SHP77 treated with DMSO at 0.1 percent for 48 hours (cell line): ENCODE measurements at places on chromosomes 4 and X.
A peak's percentile ranks its signal among the peaks of the same experiment; 100 is the strongest.

GRCh38 chrX:39248330-39248729 is 447.1 kb downstream of the MID1IP1 start:
- DNase-seq: no peak

DNA sequence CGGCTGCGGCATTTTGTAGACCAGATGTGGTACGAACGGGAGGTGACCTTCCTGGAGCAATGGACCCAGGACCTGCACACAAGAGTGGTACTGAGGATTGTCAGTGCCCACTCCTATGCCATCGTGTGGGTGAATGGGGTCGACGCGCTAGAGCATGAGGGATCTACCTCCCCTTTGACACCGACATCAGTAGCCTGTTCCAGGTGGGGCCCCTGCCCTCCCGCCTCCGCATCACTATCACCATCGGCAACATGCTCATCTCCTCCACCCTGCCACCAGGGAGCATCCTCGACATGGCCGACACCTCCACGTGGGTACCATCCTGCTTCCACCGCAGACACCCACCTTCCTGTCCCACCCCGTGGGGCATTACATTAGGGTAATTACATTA is 46.2 kb downstream of the SMARCA5 start:
- no peak for DNase-seq

GRCh38 chr4:151675411-151675971 is 85.3 kb downstream of the GATB start:
- DNase-seq: no peak

- DNase-seq: no peak
Measured at GRCh38 chr4:37795581-37796195, 30.8 kb upstream of the PGM2 start.

- DNase-seq: no peak
Measured at GRCh38 chr4:169315530-169316343, 45.0 kb upstream of the SH3RF1 start.

DNA sequence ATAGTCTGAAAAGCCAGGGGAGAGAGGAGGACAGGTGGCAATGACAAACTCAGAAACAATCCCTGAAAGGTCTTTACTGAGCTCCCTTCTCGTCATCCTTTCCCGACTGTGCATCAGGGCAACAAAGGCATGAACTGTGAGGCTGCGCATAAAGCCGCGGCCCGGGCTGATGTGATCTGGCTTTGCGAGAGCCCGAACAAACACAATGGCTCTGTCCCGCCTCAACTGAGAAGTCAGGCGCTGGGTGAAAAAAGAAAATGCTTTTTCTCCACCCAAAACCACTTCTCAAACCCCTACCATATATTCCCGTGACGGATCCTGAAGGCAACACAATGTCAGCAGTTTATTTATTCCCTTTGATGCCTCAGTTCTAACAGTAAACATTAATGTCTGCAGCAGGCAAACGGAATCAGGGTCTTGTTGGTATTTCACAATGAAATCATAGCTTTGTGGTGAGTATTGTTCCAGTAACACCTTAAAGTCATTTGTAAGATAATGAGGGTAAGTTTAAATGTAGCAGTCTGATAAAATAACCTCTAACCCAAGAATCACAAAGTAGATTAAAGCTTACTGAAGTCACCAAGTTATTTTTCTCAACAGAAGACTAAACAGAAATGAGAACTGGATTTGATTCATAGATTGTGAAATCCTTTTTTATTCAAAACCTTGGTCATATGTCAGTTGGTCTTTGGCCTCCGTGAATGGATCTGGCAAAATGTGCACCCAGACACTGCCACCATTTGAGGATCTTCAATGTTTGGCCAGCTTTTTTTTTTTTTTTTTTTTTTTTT is 67.4 kb downstream of the APBB2 start:
- DNase-seq: no peak

GRCh38 chr4:13294961-13295605 is 189.1 kb downstream of the RAB28 start:
- no peak for DNase-seq

- DNase-seq: no peak
Measured at GRCh38 chr4:111952688-111953087, 192.6 kb upstream of the FAM241A start.

DNA sequence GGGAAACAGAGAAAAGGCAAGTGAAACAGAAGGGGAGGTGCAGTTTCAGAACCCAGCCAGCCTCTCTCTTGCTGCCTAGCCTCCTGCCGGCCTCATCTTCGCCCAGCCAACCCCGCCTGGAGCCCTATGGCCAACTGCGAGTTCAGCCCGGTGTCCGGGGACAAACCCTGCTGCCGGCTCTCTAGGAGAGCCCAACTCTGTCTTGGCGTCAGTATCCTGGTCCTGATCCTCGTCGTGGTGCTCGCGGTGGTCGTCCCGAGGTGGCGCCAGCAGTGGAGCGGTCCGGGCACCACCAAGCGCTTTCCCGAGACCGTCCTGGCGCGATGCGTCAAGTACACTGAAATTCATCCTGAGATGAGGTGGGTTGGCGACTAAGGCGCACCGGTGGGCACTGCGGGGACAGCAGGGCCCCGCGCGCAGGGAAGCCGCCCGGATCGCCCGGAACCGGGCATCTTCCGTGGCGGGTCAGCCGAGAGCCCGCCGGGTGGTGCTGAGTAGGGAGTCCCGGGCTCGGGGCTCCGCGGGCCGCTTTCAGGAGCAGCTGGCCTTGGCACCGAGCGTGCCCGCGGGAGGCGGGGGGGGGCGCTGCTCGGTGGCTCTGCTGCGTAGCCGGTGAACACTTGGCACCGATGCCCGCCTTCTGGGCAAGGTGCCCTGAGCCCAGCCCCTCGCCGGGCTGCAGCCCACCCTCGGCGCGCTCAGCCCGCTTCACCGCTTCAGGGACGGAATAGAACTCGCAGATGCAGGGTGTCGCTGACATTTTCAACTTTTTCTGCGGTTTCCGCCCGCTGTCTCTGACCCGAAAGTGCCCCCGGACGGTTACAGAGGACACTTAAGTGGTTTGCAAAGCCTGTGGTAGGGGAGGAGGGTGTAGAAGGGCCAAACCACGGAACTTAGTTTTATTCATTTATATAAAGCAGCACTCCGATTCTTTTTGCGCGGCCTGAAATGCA is at the start of gene CD38:
Gene CD38, plus strand, starts transcription at position 40 of the 953 bp plus-strand sequence. Its CDS starts 87 bp downstream, at position 127.
- no peak for DNase-seq

- no peak for DNase-seq
Measured at GRCh38 chr4:169102026-169102425, 92.0 kb upstream of the CBR4 start.

DNA sequence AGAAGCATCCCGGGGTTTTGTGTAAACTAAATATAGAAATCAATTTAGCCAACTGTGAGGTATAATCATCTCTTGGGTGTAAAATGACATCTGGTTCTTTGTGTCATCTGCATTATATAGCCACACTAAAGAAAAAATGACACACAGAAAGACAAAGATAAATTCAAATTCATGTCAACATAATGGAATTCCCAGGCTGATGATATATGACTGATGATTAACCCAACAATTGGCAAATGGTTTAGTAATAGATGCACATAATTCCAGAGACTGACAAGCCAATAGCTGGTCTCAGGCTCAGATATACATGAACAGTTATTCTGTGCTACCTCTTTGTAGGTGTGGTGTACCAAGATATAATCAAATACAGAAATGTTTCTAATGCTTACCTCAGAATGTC is 375.4 kb upstream of the PITX2 start:
- no peak for DNase-seq

DNA sequence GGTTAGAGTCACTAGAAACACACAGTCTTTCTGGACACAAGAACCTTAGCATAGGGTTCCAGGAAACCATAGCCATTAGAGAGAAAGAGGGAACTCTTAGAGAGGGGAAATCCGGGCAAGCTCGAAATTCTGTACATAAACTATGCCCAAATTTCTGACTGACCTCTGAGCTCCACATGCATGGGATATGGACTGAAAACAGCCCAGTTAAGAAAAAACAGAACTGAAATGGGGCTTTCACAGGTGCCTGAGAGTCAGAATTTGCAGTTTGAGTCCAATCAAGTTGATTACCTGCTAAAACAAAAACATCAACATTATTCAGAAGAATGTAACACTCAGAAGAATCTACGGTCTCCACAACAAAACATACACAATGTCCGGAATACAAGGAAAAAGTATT is 13.1 kb downstream of the DCHS2 start:
- DNase-seq: no peak

DNA sequence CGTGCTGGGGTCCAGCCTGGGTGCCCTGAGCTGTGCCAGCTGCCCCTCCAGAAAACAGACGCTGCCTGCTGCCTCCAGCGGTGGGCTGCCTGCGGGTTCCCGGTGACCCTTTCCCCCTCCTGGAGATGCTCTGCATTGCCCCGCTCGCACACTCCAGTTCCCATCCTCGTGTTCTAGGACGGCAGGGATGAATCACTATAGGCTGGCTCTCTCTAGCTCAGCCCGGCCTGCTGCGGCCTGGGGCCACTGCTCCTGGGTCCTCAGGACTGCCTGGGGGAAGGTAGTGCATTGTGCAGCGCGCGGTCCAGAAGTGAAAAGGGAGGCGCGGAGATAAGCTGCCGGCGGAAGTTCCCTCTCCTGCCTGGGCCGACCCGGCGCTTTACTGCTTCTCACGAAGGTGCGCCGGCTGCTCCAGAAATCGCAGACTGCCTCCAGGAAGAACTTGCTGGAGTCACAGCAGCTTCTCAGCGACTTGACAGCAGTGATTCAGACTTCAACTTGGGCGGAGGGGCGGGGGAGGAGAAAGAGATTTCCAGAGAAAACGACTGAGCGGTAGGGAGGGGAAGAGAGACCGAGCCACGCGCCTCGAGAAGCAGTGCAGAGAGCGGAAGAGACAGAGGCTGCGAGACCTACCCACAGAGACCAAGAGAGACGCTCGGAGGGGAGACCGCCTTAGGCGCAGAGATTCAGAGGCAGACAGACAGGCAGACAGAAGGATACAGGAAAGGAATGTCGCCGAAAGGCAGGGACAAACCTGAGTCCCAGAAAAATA is 6.7 kb upstream of the MSX1 start:
- no peak for DNase-seq

DNA sequence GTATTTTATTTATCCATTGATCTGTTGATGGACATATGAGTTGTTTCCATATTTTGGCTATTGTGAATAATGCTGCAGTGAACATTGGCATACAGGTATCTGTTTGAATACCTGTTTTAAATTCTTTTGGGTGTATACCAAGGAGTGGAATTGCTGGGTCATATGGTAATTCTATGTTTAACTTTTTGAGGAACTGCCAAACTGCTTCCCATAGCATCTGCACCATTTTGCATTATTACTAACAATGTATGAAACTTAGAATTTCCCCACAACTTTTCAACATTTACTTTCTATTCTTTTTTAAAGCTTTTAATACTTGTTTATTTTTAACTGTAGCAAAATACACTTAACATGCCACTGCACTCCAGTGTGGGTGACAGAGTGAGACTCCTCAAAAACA is 57.0 kb upstream of the MSN start:
- DNase-seq: no peak

GRCh38 chrX:21721195-21721594 is 36.7 kb downstream of the SMPX start:
- DNase-seq: no peak

DNA sequence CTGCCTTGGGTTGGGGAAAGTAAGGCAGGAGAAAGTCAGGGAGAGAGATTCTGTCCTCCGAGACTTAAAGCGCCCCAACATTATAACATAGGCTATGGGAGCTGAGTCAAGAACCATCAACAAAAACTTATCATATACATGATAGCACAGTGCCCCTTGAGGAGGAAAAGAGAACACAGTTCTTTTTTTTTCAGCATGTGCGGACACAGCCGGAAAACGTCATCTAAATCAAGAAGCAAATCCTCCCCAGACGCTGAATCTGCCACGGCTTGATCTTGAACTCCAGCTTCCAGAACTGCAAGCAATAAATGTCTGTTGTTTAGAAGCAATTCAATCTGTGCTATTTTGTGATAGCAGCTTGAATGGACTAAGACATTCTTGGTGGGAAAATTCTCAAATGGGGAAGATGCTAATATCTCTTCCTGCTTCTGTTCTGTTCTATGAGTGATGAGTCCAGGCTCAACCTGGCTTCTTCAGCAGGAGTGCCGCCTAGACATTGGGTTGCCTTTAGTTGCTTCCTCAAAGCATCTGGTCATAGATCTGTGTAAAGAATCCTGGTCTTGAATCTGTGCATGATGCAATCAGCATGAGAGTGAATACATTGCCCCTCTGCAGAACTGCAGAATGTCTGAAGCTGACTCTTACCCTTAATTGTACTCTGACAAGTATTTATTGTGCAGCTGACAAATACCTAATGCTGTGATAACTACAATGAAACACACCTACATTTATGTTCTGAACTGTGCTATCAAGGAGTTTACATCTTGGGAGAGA is 549.8 kb upstream of the PRKX start:
- DNase-seq: no peak

- DNase-seq: no peak
Measured at GRCh38 chrX:56744996-56745395, 16.0 kb downstream of the NBDY start.

GRCh38 chr4:21801661-21802385 is 146.7 kb downstream of the KCNIP4 start:
- DNase-seq: no peak

DNA sequence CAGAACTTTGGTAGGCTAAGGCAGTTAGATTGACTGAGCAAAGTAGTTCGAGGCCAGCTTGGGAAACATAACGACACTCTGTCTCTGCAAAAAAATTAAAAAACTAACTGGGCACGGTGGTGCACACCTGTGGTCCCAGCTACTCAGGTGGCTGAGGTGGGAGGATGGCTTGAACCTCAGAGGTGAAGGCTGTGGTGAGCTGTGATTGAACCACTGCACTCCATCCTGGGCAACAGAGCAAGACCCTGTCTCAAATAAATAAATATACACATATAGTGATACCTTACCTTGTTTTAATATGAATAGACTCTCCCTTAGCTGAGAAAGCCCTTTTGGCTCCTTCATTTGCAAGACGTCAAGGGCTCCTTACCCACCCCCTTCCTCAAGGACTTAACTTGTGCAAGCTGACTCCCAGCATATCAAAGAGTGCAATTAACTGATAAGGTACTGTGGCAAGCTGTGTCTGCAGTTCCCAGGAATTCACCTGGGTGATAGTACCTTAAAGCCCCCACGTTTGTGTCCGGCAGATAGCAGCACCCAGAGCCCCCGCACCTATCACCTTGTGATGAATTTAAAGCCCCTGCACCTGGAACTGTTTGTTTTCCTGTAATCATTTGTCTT is 655.6 kb upstream of the GALNTL6 start:
- DNase-seq: no peak

DNA sequence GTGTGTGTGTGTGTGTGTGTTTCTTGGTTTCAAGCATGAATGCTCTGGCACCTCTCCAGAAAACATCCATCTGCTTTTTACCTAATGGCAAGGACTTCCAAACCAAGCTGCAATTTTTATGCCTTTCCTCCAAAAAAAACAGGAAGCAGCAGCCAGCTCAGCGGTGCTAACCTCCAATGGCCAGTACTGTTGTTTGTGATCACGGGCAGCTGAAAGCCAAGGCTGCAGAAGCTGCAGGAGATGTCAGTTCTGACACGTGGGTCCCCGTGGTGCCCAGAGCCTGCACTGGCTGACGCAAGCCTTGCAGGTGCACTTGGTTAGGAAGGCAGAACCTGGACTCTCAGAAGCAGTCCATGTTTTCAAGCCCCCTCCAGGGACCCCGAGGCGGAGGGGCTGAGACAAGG is 313.6 kb upstream of the DDX53 start:
- peak; percentile 66 for DNase-seq
